ENCODE measurements at places on chromosomes 6 and 20. TPM values are rescaled to one million over a fixed set of nuclear protein-coding genes. Genes with fewer than 3 reads are reported as not detected.
A peak's percentile ranks its signal among the peaks of the same experiment; 100 is the strongest.

Gene FAM83C
- not detected for total RNA-seq

Gene SLC26A8
- 0.25 TPM for total RNA-seq

Gene SLC17A1
- not detected for total RNA-seq

Gene NMBR
- total RNA-seq: 0.09 TPM

DNA sequence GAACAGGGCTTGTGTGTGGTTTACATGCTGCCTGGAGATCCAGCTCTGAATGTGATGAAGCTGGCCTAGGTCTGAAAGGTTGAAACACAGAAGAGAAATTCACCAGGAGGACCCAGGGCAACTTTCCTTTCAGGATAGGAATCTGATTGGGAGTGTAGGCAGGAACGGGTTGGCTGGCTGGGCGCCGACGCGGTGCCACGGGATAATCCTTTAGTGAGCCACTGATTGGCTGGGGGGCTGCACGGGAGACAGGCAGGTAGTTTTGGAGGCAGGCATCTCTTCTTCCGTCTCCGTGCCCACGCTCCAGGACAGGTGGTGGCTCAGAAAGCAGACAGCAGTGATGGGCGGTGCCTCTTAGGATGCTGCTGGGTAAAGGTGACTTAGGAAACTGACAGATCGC is 294.6 kb downstream of the CDH4 start:
- H3K4me1 ChIP-seq: no peaks in the 10 kb centered on the region
- H3K27me3 ChIP-seq: peaks cover 4% of the 10 kb centered on the region
- H3K36me3 ChIP-seq: no peaks in the 10 kb centered on the region
- no peak for DNase-seq
- no peak overlapping the region for H3K27ac ChIP-seq

DNA sequence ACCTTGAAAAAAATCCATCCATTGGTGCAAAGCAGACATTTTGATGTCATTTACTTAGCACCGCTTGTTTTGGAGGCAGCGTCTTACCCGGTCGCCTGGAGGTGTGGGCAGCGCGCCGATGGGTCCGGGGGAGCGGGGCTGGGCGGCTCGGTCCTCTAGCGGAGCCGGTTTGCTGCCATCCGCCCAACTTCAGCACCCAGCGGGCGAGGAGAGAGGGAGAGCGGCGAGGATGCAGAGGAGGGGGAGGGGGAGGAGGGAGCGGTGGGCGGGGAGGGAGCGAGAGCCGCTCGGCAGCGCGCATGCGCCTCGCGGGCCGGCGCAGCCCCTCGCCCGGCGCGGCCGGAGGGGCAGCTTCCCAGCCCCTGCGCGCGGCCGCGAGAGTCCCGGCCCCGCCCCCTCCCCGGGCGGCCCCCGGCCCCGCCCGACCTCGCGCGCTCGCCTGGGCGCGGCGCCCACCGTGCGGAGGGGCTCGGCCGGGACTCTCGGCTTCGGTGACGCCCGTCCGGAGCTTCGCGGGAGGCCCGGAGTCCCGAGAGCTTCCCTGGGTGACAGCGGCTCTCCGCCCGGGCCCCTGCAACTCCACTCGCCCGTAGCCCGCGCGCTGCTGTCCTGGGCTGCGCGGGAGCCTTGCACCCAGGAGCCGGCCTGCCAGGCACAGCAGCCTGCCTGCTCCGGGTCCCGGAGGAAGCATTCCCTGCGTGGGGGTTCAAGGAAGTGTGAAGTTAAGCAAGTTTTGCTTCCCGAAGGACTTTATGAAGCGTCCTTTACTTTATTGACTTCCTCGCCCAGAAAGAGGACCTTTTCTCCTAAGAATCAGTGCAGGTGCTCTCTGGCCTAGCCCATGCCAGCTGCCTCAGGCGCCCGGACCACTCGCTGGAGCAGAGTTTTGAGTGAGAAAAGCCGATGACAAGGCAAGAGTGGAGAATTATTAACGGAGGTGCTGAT is at the start of gene RGS17:
Gene RGS17 (minus strand): TSS at position 246 of the 945 bp plus-strand sequence. CDS start 87,264 bp downstream, outside the sequence.
- H3K27me3 ChIP-seq: peaks cover 41% of the 10 kb centered on the region
- no peak within 1 kb of the TSS for H3K27ac ChIP-seq
- DNase-seq: peak; percentile 94
- peak within 1 kb of the TSS; percentile 86 for H3K4me3 ChIP-seq
- no peaks in the 10 kb centered on the region for H3K36me3 ChIP-seq

- DNase-seq: no peak
- H3K36me3 ChIP-seq: no peaks in the 10 kb centered on the region
- H3K27me3 ChIP-seq: no peaks in the 10 kb centered on the region
- peaks cover 10% of the 10 kb centered on the region for H3K4me1 ChIP-seq
- no peak overlapping the region for H3K27ac ChIP-seq
These were observed 75.5 kb downstream of the PTPN1 start for GRCh38 chr20:50585678-50586077.

DNA sequence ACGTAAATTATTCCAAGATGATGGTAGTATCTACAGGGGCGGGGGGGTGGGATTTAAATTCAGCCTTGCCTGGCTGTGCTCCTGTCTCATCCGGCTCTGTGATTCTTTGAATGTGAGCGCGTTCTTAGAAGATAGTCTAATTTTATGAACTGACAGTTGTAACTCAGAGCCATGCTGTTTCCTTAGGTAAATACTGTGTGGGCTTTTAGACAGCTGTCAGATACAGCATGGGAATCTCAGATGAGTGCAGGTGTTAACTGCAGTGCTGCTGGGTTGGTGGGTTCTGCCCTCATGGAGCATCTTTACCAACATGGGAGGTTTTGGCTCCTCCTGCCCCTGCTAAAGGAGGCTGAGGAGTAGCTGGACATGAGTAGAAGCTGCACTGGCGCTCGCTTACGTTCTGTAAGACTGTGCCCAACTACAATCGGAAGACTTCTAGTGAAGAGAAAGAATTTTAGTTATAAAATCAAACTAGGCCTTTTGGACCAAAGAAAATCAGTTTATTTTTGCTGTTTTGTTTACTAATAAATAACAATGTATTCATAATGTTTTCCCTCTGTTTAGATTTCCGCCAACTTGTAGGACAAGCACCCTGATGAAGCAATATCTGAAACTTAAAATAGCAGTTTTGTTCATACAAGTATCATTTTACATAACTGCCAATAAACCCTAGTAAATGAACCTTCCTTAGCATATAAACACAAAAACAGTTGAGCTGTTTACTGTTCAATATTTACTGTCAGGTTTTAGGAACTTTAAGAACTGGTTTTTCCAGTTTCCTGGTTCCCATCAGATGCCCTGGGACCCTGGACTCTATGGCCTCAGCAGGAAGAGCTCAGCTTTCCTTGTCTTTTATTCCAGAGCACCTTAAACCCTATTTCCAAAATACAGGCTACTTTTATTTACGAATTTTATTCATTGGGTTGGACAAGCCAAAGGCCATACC is 66.1 kb downstream of the FAM120B start:
- H3K4me1 ChIP-seq: no peaks in the 10 kb centered on the region
- no peaks in the 10 kb centered on the region for H3K36me3 ChIP-seq
- H3K27ac ChIP-seq: no peak overlapping the region
- no peaks in the 10 kb centered on the region for H3K27me3 ChIP-seq
- DNase-seq: no peak

DNA sequence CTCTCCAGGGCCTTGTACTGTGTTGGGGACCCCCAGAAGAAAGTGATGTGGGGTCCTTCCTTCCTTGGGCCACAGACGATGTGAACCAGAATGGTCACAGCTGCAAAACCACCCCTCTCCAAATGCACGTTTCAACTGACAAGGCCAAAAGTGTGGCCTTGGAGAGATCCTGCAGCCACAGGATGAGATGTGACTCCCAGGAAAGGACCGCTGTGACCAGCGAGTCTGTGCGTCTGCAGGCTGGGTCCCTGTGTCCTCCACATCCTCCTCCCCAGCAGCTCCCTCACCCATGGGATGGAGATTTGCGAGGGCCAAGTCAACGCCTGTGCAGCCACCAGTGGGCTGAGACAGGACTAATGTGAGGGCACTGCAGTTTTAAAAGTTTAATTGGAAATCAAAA is 247.0 kb downstream of the ERMARD start:
- H3K4me3 ChIP-seq: no peak overlapping the region
- H3K36me3 ChIP-seq: no peaks in the 10 kb centered on the region
- DNase-seq: no peak
- peaks cover 3% of the 10 kb centered on the region for H3K4me1 ChIP-seq
- no peaks in the 10 kb centered on the region for H3K27me3 ChIP-seq

- no peaks in the 10 kb centered on the region for H3K27me3 ChIP-seq
- no peak for DNase-seq
- H3K4me1 ChIP-seq: no peaks in the 10 kb centered on the region
- H3K36me3 ChIP-seq: no peaks in the 10 kb centered on the region
These were observed 150.1 kb downstream of the HAO1 start for GRCh38 chr20:7790189-7790588.

DNA sequence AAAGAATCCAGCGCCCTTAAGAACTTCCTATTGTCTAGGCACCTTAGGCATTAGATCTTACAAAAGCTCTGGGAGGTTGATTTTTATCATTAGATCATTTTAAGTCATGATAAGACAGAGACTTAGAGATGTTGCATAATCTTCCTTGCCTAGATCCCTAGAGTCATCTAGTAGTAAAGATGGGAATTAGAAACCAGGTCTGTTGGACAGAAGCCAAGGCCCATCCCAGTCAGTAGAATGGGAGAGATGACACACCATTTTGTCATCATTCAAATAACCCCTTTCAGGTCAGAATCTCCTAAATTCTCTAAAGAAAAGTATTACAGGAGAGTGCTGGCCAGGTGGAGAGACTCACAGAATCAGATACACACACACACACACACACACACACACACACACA is 579.1 kb downstream of the BMP2 start:
- H3K36me3 ChIP-seq: no peaks in the 10 kb centered on the region
- DNase-seq: no peak
- no peak overlapping the region for H3K27ac ChIP-seq
- H3K27me3 ChIP-seq: no peaks in the 10 kb centered on the region

DNA sequence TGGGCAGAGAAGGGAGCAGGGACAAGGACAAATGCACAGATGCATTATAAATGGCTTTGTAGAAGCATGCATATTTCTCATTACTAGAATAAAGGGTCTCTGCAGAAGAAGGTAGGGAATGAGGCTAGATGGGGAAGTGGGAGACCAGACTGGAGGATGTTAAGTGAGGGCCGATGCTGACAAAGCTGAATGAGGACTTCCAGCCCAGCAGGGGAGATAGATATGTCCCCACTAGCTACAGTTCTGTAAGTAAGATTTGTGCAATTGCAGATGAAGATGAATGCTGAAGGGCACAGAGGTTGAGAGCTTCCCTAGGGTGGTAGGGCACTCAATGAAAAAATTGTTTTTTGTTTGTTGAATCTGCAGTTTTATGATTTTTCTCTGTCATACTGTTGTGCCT is 16.9 kb downstream of the ADGRG6 start:
- H3K27ac ChIP-seq: no peak overlapping the region
- H3K4me3 ChIP-seq: no peak overlapping the region
- no peak for DNase-seq
- no peaks in the 10 kb centered on the region for H3K36me3 ChIP-seq

- H3K4me1 ChIP-seq: peaks cover 6% of the 10 kb centered on the region
- no peak overlapping the region for H3K4me3 ChIP-seq
- no peaks in the 10 kb centered on the region for H3K36me3 ChIP-seq
- no peak for DNase-seq
These were observed 39.8 kb downstream of the GMPR start for GRCh38 chr6:16278048-16278724.

- H3K27ac ChIP-seq: no peak overlapping the region
- H3K4me3 ChIP-seq: no peak overlapping the region
- DNase-seq: no peak
These were observed 53.3 kb downstream of the APCDD1L start for GRCh38 chr20:58461899-58462298.

- no peaks in the 10 kb centered on the region for H3K27me3 ChIP-seq
- no peaks in the 10 kb centered on the region for H3K4me1 ChIP-seq
- no peak overlapping the region for H3K4me3 ChIP-seq
- no peak overlapping the region for H3K27ac ChIP-seq
These were observed 40.1 kb downstream of the ILRUN start for GRCh38 chr6:34656378-34657036.
